Activated CD4-positive, alpha-beta T cell treated with anti-CD3 and anti-CD28 coated beads, Interleukin-2, amount 50 U/mL, for 48 hours (primary cell): ENCODE measurements at places on chromosomes 12 and 14.
A peak's percentile ranks its signal among the peaks of the same experiment; 100 is the strongest.

DNA sequence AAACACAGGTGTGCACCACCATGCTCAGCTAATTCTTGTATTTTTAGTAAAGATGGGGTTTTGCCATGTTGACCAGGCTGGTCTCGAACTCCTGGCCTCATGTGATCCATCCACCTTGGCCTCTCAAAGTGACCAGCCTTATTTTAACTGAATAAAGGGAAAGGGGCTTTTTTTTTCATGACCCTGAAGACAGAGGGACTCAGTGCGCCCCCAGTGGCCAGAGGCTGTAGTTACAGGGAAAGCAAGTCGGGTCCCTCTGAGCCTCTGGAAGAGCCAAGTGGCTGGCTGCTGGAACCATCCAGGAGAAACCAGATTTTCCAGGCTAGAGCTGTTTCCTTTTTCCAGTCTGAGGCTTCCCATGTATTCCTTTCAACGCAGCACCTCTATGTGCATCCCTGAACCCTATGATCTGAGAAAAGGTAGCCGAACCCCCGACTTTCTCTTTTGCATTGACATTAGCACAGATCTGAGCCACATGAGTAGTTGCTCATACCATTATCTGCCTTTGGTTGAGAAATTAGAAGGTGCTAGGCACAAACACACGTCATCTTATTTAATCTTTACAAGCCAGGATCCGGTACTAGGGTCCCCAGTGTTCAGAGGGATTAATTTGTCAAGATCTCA, 342.7 kb downstream of the CACNA1C start:
- peak; percentile 58 for DNase-seq

DNA sequence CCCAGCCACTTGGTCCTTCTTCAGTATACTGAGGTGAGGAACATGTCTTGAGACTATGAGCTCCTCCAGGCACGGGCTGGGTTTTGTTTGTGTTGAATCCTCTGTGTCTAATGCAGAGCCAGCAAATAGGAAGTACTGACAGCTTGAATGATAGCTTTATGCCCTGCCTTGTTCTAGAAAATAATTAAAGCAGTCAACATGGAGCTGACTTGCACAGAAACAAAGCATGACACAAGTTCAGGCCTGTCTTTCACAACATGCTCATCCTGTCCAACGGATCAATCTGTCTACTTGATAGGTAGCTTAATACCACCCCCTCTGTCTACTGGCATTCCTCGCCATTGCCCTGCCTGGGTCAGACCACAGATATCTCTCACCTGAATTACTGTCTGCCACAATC, 140.9 kb downstream of the ESRRB start:
- DNase-seq, result no peak

GRCh38 chr14:20657216-20658211, 16.0 kb upstream of the OR6S1 start:
- DNase-seq, result peak; percentile 43

DNA sequence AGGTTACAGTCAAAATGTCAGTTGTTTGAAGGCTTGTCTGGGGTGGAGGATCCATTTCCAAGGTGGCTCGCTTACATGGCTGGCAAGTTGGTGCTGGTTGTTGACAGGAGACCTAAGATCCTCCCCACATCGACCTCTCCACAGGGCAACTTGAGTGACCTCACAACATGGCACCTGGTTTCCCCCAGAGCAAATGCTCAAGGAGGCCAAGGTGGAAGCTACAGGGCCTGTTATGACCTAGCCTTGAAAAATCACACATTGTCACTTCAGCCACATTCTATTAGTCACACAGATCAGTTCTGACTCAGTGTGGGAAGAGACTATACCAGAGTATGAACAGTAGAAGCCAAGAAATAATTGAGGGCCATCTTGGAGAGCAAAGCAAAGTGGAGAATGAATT, 11.3 kb upstream of the GNG2 start:
- DNase-seq, result no peak

DNA sequence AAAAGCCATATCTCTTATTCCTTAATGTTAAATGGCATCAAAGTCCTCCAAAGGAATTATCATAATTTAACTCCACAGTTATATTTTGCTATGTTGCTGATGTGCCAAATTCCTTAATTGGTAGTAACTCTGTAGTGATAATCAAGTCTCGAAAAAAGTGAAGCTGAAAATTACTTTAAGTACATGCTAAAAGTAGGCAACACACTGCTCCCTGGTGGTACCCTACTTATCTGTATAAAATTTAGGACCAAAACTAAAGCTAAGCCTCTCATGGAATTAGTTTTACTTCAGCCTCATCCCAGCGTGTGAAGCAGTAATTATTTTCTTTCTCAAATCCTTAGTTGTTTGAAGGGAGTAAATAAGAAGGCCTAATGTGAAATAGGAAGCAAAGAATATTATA, 132.8 kb downstream of the TTLL5 start:
- DNase-seq, result no peak

- DNase-seq, result no peak
Observed at GRCh38 chr14:80446356-80446755, 235.1 kb upstream of the DIO2 start.

GRCh38 chr12:78540606-78541336, 323.8 kb upstream of the SYT1 start:
- no peak for DNase-seq
